Mesothelial cell of epicardium (in vitro differentiated cells): ENCODE measurements at places on chromosomes 16 and 17.

GRCh38 chr17:71725811-71726210 is 395.0 kb upstream of the SOX9 start:
- no peak for DNase-seq

GRCh38 chr16:68792465-68793324 is 50.6 kb upstream of the TANGO6 start:
- no peak for DNase-seq

- no peak for DNase-seq
These were observed 81.1 kb upstream of the DNAH17 start for GRCh38 chr17:78658281-78658785.

GRCh38 chr17:34598161-34598776 is 18.9 kb downstream of the TMEM132E start:
- DNase-seq: peak; percentile 56

- DNase-seq: no peak
These were observed at the start of gene MYO1C for GRCh38 chr17:1492249-1493206. Gene MYO1C, minus strand, starts transcription at chr17:1492686. Its CDS starts 199 bp downstream, at chr17:1492487.

DNA sequence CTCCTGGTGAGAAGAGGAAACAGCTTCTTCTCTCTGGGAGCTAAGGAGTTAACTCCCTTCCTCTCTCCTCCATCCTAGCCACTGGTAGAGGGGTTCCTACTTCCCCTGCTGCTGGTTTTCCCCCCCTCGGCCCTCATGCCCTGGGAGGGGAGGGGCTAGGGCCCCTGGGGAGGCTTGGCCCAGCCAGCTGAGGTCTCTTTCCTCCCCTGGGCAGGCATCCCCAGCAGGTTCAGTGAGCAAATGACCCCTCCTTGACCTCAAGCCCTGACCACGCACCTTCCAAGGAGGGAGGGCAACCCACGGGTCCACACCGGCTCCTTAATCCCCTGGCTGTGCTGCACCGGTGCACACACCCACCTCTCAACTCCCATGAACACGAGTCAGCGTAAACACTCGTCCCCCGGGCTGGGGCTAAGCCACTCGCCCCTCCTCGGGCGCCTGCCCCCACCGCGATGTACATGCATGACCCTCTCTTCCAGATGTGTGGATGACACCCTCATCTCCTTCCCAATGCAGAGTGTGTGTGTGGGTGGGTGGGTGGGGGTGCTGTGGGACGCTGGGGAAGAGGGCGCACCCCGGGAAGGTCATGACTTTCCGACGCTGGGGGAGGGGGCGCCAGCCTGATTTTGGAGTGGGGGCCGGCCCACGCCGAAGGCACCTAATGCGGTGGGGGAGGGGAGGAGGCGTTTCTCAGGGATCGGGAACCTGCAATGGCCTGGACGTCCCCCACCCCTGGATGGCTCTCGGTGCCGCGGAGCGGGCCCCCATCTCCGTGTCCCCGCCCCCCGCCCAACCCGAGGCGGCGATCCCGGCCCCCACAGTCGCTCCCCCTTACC is 33.7 kb downstream of the SRCIN1 start:
- DNase-seq: no peak

GRCh38 chr17:6269478-6269877 is 165.4 kb downstream of the AIPL1 start:
- peak; percentile 80 for DNase-seq

DNA sequence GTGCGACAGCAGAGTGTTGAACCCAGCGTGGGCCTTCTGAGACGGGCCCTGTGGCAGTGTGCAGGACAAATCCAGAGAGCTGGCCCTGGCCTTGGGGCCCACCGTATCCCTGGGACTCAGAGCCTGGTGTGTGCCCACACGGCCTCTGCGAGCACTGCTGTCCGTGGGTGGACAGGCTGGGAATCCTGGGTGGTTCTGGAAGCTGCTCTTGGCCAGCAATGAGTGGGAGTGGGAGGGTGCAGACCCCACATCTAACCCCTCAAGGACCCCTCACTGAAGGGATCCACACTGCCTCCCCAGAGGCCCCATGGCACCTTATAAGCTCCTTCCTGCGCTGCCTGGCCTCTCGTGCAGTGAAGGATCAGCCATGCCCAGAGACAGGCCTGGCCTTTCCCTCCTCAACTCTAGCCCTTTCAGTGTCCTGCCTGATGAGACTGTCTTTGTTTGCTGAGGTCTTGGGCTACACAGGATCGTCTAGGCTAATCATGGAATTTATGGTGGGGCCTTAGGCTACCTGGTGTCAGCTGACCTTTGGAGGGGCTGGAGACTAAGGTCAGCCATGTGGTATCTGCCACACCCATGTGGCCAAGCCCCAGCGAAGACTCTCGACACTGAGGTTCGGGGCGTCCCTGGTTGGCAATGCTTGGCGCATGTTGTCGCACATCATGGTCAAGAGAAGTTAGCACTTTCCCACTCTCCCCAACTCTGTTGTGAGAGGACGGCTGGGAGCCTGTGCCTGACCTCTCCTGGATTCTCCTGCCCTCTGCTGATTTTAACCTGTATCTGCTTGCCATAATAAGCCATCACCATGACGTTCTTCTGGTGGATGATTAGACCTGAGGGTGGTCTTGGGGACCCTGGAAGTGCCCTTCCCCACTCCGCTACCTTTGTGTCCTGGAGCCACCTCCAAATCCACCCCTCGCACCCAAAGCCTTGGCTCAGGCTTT is 16.4 kb upstream of the GINS2 start:
- DNase-seq: no peak

- DNase-seq: peak; percentile 71
These were observed 742 bp downstream of the PFN1 start for GRCh38 chr17:4947411-4948165.

DNA sequence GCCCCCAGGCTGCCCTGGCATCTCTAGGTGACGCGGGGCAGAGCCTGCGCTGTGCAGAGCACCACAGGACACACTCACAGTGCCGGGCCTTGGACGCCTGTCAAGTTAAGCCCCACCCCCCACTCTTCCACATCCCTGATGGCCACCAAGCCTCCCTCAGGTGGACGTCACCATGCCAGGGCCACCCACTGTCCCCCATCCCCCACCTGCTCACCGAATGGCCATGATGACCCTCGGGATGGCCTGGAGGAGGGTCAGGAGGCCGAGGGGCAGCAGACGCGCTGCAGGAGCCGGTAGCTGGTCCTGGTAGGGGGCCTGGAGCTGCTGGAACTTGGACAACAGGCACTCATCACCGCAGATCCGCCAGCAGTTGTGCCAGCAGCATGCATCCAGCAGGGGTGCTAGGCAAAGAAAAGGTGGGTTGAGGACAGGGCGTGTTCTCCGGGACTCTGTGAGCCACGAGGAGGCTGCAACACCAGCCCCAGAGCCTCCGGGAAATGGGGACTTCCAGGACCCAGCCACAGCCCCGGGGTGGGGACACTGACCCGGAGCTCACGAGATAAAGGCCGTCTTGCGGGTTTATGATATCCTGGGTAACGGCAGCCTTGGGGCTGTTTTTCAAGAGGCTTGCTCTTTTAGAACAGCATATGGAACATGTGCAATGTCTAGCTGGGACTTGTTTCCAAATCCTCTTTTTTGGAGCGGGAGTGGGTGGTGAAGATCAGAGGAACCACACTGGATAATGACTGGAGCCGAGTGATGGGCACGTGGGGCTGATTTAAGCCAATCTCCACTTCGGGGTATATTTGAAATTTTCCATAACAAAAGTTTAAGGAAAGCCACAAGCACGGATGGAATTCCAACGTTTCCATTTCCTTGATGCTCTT is 11.4 kb downstream of the C16orf95 start:
- DNase-seq: no peak

DNA sequence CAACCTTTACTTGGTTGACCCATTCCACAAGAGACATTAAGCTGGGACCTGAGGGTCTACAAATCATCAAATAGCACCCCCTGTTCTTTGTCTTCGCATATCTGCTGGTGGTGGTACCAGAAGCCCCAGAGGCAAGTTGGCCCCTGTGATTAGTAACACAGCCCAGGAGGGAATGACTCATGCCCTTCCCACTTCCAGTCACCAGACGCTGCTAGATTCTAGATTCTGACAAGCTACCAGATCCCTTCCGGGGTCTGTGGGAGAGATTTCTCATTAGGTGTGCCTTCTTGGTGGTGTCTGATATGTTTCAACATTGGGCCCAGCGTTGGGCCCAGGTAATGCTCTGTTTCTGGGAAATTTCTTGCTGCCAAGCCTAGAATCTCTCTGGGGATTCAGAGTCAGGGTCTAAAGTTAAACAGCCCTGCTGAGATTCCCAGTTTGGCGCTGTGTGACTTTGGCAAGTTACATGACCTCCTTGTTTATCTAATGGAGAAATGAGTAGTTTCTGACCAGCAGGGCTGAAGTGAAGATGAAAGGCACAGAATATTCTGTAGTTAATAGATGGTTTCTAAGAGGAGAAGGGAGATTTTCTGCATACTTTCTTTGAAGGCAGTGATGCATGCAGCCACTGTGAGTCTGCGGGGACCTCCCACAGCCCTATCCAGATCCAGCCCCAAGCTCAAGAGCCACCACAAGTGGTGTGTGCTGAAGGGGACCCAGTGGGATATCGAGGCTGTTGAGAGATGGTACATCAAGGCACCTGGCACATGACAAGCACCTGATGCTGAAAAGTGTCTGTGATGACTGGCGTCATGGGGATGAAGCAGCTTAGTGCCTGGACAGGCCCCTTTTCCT is 3.9 kb downstream of the TRPV2 start:
- no peak for DNase-seq

- DNase-seq: peak; percentile 85
These were observed 37.2 kb upstream of the ADGRG1 start for GRCh38 chr16:57591086-57591869.

DNA sequence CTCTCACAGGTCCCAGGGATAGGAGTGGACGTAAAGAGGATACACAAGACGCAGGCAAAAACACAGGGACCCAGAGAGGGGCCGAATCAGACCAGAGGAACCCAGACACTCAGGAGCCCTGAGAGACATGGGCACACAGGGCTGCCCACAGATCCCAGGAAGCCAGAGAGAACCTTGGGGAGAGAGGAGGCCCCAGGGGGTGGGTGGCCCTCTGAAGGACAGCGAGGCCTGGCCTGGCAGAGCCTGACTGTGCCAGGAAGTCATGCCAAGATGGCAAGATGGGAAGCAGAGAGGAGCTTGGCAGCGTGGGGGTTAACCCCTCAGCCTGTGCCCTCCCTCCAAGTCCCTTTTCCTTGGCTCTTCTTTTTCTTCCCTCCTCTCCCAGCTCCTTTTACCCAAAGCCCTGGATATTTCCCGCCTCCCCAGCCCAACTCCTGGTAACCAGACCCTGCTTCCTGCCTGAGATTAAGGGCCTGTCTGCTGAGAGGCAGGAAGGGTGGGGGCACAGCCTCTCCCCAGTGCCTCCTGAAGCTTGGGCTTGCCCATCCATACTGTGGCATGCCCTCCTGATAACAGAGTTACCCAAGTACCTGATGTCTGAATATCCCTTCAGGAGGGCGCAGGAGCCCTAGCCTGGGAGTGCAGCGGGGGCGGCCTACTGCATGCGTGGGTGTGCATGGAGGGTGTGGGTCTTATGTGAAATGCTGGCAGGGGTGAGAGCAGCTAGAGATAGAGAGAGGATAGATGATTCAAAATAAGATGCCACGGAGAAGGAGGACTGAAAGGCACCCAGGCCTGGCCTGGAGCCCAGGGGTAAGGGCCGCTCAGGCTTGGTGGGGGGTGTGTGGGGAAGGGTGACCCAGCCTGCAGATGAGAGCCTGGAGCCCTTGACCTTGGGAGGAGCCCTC is 6.0 kb upstream of the TBX21 start:
- no peak for DNase-seq

- DNase-seq: no peak
These were observed 146.3 kb downstream of the SLC39A11 start for GRCh38 chr17:72946156-72946555.

GRCh38 chr17:50468304-50469207 is at the start of gene CHAD:
Gene CHAD, minus strand, starts transcription at chr17:50468880. Its CDS starts 67 bp downstream, at chr17:50468813.
- DNase-seq: no peak

- no peak for DNase-seq
These were observed 4.6 kb downstream of the IRF8 start for GRCh38 chr16:85903559-85903958.

DNA sequence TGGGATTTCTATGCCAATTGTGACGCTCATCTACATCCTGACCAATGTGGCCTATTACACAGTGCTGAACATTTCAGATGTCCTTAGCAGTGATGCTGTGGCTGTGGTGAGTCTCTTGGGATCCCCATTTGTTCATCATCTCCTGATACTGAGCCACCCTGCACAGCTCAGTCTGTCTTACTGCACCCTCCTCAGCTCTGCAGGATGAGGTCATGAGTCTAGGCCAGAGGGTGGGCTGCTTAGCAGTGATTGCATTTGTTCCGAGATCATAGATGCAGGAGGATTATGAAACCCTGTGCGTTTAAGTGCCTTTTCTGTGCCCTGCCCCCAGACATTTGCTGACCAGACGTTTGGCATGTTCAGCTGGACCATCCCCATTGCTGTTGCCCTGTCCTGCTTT is 19.5 kb downstream of the SLC7A6OS start:
- DNase-seq: no peak

DNA sequence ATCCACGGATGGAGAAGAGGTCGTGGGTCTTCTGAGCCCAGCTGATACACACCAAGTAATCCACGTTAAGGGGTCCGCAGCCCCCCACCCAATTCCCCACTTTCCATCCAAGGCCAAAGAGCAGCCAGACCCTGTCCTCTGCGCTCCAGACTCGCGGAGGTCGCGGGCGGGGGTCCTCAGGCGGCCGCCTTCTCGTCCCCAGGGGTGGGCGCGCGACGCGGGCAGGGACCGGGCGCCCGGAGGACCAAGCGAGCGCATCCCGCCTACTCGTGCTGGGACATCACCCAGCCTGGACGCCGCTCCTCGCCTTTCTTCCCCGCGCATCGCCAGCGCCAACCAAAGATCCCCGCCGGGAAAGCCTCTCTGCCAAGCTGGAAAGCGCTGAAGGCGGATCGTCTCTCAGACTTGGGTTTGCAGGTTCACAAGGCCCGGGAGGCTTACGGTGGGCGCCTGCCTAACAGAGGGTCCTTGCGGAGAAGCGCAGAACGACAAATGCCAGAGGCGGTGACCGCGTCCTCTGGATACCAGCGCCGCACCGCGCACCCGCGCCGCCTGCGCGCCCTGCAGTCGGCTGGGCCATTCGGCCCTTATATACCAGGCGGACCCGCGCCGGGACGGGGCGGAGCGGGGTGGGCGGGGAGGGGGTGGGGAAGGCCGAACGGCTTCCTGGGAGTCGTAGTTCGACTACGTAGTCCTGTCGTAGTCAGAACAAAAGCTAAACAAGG is 471.6 kb downstream of the SOX9 start:
- peak; percentile 74 for DNase-seq

GRCh38 chr16:24010440-24011089 is 174.8 kb downstream of the PRKCB start:
- peak; percentile 73 for DNase-seq

DNA sequence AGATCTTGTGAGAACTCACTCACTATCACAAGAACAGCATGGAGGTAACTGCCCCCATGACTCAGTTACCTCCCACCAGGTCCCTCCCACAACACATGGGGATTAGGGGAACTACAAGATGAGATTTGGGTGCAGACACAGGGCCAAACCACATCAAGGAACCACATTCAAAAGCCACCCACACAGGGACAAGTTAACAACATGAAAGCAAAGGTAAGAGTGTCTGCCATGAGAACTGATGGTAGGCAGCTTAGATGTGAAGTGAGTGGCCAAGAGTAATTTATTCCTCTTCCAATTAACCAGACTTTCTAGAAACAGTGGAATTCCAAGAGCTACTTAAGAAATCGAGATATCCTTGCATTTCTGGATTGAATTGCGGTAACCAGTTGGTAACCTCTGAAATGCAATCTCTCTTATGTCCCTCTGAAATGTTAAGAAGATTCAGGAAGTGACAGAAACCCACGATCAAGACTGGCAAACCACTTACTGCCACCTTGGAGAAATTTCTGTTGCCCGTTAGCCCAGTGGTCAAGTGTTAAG is 167.4 kb upstream of the CACNG5 start:
- DNase-seq: no peak

GRCh38 chr16:78654929-78655328 is 555.5 kb downstream of the WWOX start:
- no peak for DNase-seq

GRCh38 chr16:68503334-68503733 is 35.8 kb upstream of the ZFP90 start:
- DNase-seq: no peak
